Neuronal stem cell (in vitro differentiated cells): ENCODE measurements at places on chromosomes 5 and 9.
A peak's percentile ranks its signal among the peaks of the same experiment; 100 is the strongest.

DNA sequence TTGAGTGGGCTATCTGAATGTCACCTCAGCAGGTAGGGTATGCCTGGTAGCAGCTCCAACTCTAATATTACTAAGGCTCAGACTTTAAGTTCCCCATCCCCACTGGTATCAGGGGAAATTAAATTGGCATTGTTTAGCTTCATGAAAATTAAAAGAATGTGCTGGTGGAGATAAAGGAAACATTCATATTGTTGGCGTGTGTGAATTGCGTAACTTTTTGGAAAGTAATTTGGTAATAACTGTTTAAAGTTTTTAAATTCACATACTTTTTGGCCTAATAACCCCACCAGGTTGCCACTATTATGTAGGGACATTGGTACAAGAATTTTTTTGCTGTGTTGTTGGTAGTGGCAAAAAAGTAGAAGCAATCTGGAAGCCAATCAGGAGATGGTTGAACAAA, 29.4 kb downstream of the TNPO1 start:
- no peak overlapping the region for H3K4me3 ChIP-seq
- H3K36me3 ChIP-seq: no peaks in the 10 kb centered on the region
- H3K27ac ChIP-seq: no peak overlapping the region
- H3K27me3 ChIP-seq: no peaks in the 10 kb centered on the region

- H3K4me1 ChIP-seq: peaks cover 9% of the 10 kb centered on the region
- H3K4me3 ChIP-seq: no peak overlapping the region
- no peaks in the 10 kb centered on the region for H3K27me3 ChIP-seq
- no peaks in the 10 kb centered on the region for H3K36me3 ChIP-seq
Measured at GRCh38 chr9:85515021-85515420, 226.7 kb downstream of the AGTPBP1 start.

GRCh38 chr9:8715788-8716187, 916.2 kb upstream of the DMAC1 start:
- no peak overlapping the region for H3K4me3 ChIP-seq
- H3K27me3 ChIP-seq: no peaks in the 10 kb centered on the region
- no peak overlapping the region for H3K27ac ChIP-seq

DNA sequence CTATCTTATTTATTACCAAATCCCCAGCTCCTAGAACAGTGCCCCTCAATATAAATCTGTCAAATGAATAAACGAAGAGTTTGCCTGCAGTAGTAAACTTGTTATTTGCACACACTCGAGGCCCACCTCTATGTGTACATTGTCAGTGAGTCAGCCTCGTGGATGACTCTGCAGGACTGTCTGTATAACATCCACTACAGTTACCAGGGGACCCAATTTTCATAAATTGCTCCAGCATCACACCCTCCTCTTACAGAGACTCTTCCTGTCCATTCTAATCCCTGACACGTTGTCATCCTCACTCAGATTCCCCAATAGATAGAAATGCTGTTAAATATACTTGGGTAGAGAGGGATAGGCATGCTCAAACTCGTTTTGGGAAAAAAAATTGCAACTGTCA, 478.5 kb downstream of the RAB3C start:
- DNase-seq: no peak
- H3K4me3 ChIP-seq: no peak overlapping the region
- no peaks in the 10 kb centered on the region for H3K27me3 ChIP-seq
- H3K4me1 ChIP-seq: no peaks in the 10 kb centered on the region
- no peaks in the 10 kb centered on the region for H3K36me3 ChIP-seq

- no peaks in the 10 kb centered on the region for H3K27me3 ChIP-seq
- no peaks in the 10 kb centered on the region for H3K36me3 ChIP-seq
- no peak for DNase-seq
Measured at GRCh38 chr9:22033012-22033630, 24.0 kb upstream of the CDKN2B start.

DNA sequence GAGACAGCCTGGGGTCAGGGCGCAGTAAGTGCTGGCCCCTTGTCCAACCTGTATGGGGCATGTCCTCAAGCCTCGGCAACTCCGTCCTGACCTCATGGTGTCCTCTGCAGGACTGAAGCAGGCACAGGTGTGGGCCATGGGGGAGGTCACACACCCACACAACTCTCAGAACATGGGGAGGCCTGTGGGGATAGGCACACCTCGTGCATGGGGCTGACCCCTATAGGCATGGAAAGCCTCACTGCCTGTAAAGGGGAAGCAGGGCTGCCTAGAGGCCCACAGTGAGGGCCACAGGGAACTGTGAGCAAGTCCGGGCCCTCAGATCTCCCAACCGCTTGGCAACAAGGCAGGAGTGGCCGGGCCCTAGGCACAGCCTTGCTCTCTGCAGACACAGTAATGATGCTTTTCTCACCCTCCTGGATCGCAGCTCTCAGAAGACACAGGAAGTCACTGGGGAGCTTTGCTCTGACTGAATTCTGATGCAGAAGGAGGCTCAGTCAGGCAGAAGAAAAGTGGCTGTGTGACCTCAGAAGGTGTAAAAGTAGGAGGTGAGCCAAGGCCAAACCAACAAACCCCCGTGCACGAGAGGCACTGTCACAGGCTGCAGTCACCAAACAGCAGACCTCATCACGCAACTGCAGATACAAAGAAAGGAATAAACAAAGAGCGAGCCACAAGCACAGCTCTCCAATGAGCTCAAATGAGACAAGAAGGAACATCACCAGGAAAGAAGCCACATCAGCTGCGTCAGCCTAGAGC, 5.4 kb downstream of the IPPK start:
- no peak overlapping the region for H3K27ac ChIP-seq
- peaks cover 19% of the 10 kb centered on the region for H3K36me3 ChIP-seq
- peaks cover 15% of the 10 kb centered on the region for H3K4me1 ChIP-seq
- peak overlapping the region; percentile 8 for H3K4me3 ChIP-seq

- no peak overlapping the region for H3K27ac ChIP-seq
- peaks cover 4% of the 10 kb centered on the region for H3K4me1 ChIP-seq
- DNase-seq: no peak
- H3K27me3 ChIP-seq: no peaks in the 10 kb centered on the region
- no peaks in the 10 kb centered on the region for H3K36me3 ChIP-seq
- no peak overlapping the region for H3K4me3 ChIP-seq
Measured at GRCh38 chr5:122172207-122172606, 42.9 kb downstream of the ZNF474 start.

GRCh38 chr5:127061956-127062355, 11.3 kb downstream of the C5orf63 start:
- H3K27me3 ChIP-seq: no peaks in the 10 kb centered on the region
- DNase-seq: no peak
- H3K4me1 ChIP-seq: peaks cover 16% of the 10 kb centered on the region

DNA sequence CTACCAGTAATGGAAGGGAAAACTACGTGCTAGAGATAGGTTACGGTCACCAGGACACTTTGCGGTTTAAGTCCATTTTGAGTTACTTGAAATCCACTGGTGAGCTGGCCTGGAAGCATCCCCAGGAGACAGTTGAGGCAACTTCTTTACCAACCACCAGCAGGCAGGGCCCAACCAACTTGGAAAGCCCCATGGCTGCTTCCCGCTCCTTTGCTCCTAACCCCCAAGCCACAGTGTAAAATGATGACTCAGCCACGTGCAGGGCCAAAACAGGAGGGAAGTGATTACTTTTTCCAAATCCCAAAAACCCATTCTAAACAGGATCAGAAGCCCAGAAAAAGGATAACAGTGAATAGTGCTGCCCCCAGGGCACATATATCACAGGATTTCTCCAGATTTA, 87.4 kb downstream of the PAX5 start:
- H3K36me3 ChIP-seq: peaks cover 29% of the 10 kb centered on the region
- no peak for DNase-seq
- no peak overlapping the region for H3K27ac ChIP-seq
- no peak overlapping the region for H3K4me3 ChIP-seq
- no peaks in the 10 kb centered on the region for H3K27me3 ChIP-seq

DNA sequence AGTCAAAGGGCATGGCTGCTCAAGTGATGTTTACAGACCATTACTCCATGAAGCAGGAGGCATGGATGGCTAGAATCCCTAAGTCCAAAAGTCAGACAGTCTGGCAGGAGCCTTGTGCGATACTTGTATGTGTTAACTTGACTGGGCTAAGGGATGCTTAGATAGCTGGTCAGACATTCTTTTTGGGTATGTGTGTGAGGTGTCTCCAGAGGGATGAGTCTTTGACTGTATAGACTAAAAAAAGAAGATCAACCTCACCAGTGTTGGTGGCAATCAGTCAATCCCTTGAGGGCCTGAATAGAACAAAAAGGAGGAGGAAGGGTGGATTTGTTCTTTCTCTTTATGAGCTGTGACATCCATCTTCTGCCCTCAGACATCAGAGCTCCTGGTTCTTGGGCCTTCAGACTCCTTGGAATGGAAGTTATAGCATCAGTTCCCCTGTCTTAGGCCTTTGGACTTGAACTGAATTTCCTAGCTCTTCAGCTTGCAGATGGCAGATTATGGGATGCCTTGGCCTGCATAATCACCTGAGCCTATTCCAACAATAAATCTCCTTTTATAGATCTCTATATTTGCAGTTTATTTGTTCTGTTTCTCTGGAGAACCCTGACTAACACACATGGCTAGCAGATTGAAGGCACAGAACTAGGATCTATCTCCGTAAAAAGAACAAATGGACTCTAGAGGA, 9.7 kb upstream of the HSPB3 start:
- DNase-seq: no peak
- H3K36me3 ChIP-seq: no peaks in the 10 kb centered on the region
- H3K27ac ChIP-seq: no peak overlapping the region
- no peaks in the 10 kb centered on the region for H3K27me3 ChIP-seq

DNA sequence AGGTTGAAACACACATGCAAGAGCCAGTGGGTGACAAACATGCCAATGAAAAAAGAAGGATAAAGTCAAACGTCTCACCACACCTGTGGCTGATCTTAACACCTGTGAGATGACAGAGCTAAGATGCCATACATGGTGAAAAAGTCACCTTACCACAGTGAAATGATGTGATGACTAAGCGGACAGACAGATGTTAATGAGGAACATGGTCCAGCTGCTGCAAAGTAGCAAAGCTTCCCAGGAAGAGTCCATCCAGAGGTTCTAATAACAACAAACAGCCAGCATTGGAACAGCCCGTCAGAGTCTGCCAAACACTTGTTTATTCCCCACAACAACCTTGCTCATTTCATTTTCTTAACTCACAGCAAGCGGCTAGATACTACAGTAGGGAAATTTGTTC, 1.9 kb downstream of the KIAA1191 start:
- H3K27ac ChIP-seq: no peak overlapping the region
- H3K36me3 ChIP-seq: peaks cover 46% of the 10 kb centered on the region
- DNase-seq: no peak
- peaks cover 4% of the 10 kb centered on the region for H3K4me1 ChIP-seq
- peaks cover 16% of the 10 kb centered on the region for H3K27me3 ChIP-seq

- no peaks in the 10 kb centered on the region for H3K27me3 ChIP-seq
- peaks cover 6% of the 10 kb centered on the region for H3K4me1 ChIP-seq
- no peak overlapping the region for H3K4me3 ChIP-seq
- H3K27ac ChIP-seq: no peak overlapping the region
Measured at GRCh38 chr5:75753182-75753581, 35.9 kb upstream of the POC5 start.

DNA sequence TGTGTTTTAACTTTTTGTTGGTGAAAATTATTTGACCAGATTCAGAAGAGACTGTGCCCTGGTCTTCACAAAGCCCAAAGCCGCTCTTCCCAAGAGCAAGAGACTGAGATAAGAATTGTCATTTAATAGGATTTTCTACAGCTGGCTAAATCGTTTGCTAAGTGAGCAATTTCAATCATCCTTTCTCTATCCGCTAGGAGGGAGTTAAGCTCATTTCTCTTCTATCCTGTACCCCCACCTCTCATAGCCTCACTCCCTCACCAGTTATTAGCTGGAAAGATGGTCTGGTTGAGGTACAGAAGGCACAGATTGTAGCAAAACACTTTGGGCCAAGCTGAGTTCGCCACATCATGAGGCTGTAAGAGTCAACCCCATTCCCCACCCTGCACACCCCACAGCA, 43.0 kb upstream of the SIL1 start:
- H3K4me3 ChIP-seq: no peak overlapping the region
- peaks cover 2% of the 10 kb centered on the region for H3K4me1 ChIP-seq
- H3K36me3 ChIP-seq: no peaks in the 10 kb centered on the region
- no peak for DNase-seq
- H3K27ac ChIP-seq: no peak overlapping the region
- H3K27me3 ChIP-seq: no peaks in the 10 kb centered on the region

DNA sequence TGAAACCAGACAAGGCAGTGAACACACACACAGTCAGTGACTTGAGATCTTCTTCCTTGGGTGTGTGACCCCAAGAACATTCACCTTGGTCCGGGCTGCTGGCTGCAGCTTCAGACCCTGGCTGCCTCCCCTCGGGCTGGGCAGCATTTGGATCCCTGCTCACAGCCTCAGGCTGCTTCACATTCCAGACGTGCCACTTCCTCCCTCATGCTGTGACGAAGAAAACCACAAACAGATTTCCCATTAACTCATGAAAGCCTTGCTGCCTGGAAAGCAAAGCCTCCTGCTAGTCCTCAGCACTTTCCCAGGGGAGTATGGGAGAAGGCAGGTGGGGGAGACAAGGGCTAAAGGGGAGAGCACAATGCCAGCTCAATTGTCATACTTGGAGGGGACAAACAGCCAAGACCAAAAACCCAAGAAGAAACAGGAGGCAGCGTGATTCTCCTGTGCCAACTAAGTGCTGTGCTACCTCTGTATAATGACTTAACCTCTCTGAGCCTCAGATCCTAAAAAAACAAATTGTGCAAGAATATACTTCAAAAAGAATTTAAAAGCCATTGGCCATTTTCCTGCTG, 594.6 kb upstream of the BRINP1 start:
- H3K27me3 ChIP-seq: no peaks in the 10 kb centered on the region
- H3K27ac ChIP-seq: peak overlapping the region; percentile 62
- H3K4me3 ChIP-seq: no peak overlapping the region
- H3K4me1 ChIP-seq: peaks cover 2% of the 10 kb centered on the region
- no peaks in the 10 kb centered on the region for H3K36me3 ChIP-seq

GRCh38 chr9:106857811-106858470, 5.0 kb upstream of the ZNF462 start:
- no peaks in the 10 kb centered on the region for H3K4me1 ChIP-seq
- no peak overlapping the region for H3K27ac ChIP-seq
- H3K4me3 ChIP-seq: no peak overlapping the region
- no peak for DNase-seq
- H3K36me3 ChIP-seq: no peaks in the 10 kb centered on the region
